ENCODE measurements at places on chromosomes 2 and 18.

DNA sequence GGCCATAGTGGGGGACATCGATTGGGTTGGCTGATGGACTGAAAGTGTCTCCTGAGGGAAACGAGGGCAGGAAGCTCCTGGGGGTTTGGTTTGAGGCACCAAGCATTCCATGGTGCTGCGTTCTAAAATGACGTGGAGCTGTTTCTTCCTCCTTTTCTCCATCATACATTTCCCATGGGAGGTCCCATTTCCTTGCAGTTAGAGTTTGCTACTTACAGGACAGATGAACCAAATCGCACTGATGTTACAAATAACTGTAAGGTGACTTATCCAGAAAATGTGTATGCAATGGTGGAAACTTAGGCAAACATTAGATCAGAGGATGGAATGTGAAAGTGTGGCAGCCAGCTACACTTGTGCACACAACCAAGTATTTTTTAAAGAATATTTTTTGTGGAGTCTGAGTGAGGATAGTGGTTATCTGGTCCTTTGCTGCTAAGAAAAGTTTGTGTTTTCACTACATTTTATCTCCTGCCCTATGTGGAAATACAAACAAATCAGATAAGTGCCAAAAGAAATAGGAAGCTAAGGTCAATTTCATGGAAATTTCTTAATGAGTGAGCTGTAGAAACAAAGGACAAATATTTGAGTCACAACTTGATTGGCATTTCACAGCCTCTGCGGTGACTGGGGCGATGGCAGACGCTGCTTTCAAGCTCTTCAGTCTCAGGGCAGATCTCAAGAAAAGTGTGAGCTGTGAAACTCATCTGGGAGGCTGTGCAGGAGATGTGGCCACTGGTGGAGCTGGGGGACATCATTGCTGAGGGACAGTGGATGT, 256.2 kb downstream of the TSN start:
- DNase-seq, result no peak

GRCh38 chr2:100673115-100673514, 110.3 kb downstream of the PDCL3 start:
- DNase-seq, result no peak

- peak; percentile 88 for DNase-seq
These were observed 172.6 kb downstream of the TCF4 start for GRCh38 chr18:55415258-55415871.

DNA sequence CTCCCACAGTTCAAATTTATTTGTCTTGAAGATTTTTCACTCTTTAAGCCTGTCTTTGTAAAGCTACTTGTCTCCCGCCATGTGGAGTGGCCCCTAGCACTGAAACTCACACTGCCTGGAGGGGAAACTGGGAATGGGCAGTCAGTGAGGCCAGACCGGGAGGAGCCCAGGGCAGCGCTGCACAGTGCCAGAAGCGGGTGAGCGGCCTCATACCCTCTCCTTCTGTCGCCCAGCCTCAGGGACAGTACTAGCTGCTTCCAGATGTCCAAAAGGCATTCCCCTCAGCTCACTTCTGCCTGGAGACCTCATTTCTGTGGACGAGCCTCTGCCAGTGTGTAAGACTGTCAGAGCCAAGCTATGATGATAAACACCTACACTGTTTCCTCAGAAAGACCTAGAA, 79.9 kb downstream of the SEPTIN10 start:
- no peak for DNase-seq

- DNase-seq, result no peak
These were observed 40.5 kb downstream of the CAVIN2 start for GRCh38 chr2:191806396-191806795.

DNA sequence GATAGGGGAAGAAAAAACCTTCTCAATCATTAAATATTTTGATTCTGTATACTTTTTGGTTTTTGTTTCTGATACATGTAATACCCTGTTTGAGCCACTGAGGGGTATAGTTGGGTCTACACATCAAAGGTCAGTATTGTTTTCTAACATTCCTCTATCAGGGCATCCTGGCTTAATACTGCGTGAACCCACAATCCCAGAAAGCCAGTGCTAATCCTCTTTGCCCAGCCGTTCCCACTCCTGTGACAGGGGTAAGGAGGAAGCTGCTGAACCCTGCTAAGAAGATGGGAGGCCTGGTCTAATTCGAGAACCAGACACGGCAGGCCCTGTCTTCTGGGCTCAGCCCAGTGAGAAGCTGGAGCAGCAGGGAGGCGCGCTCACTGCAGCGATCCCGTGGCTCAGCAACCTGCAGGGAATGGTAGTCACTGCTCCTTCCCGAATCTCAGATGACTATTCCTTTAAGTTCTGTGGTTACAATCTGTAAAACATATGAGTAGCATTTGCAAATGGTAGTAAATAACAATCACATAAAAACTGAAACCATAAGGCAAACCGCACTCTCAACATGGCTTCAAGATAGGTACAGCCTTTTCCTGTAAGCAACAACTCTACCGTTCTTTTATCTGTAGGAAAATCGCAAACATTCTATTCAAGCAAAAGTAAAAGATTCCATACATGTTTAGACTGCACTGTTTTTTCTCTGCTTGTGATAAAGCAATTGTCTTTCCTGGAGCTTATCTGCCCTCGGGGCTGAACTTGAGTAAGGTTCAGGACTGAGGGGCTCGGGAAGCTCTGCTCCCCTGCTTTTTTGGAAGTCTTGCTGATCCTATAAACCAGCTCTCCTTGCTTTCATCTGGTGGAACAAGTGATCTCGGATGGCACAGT, 87.0 kb downstream of the EPB41L3 start:
- DNase-seq, result no peak

DNA sequence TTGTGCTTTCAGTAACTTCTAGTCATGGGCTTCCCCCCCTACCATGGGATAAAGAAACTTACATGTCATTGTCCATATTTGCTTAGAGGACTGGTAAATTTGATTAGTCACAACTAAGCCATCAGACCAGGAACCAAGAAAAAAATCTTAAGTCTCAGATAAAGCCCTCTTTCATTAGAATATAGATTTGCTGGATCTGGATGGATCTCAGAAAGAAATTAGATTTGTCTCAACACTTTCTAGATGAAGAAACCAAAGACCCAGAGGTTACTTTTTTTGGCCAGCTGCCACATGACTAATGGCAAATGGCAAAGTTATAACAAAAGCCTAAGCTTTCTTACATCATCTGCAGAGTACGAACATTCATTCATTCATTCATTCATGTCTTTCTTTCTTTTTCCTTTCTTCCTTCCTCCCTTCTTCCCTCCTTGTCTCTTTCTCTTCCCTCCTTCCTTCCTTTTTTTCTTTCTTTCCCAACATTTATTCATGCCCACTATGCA, 60.2 kb downstream of the CDCA7 start:
- no peak for DNase-seq

- no peak for DNase-seq
These were observed 134.5 kb downstream of the LRRTM1 start for GRCh38 chr2:80169811-80170594.

GRCh38 chr18:46204143-46204542, 100.0 kb downstream of the HAUS1 start:
- no peak for DNase-seq

- DNase-seq, result no peak
These were observed 35.8 kb downstream of the SH3RF3 start for GRCh38 chr2:109164739-109165221.

DNA sequence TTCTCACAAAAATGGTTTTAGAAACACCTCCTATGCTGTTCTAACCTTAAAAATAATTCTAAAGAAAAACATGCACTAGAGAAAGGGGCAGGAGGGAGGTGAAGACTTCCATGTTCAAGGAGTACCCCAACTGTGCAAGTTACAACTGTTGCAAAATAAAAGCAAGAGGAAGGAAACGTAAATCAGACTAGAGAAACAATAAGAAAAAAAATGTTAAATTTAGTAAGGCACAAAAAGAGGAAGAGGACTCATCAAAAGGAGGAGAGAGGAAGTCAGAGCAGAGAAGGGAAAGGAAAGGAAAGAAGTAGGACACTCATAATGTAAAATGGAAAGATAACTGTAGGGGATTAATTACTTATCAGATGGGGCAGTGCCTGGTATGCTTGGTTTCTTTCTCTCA, 34.1 kb downstream of the RAPH1 start:
- no peak for DNase-seq

GRCh38 chr2:178844269-178844668, 37.0 kb upstream of the TTN start:
- DNase-seq, result no peak

GRCh38 chr2:150555611-150556356, 68.3 kb upstream of the RND3 start:
- DNase-seq, result no peak

DNA sequence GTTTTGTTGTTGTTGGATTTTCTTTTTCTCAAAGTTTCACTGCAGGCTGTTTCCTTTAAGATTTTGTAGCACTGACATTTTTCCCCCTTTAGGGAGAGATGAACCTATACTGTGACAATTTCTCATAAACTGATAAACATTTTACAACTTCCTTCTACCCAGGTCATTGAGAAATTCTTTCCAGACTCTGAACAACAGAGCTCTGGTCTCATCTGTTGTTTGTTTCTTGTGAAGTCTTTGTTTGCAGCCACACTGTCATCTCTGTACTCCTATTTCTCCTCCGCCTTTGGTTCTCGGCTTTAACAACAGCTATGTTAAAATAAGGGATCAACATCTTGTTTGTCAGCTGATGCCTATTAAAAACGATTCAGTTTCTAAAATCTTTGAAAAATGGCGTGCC, 167.6 kb downstream of the VWC2L start:
- DNase-seq, result no peak

GRCh38 chr2:173086518-173087213, 11.0 kb downstream of the MAP3K20 start:
- no peak for DNase-seq

DNA sequence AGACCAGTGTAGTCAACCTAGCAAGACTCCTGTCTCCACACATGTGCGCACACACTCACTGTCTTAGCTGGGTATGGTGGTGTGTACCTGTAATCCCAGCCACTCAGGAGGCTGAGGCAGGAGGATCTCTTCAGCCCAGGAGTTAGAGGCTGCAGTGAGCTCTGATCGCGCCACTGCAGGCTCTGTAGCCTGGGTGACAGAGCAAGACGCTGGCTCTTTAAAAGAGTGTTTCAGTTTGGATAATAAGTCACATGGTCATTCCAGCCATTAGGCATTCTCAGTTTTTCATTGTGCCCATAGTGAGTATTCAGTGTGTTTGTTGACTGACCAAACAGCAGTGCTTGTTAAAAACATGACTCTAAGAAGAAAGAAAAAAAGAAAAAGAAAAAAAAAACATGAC, 31.0 kb downstream of the RAB10 start:
- DNase-seq, result no peak

GRCh38 chr2:65662654-65663432, 230.4 kb upstream of the SPRED2 start:
- DNase-seq, result no peak

- no peak for DNase-seq
These were observed 464.9 kb downstream of the EIPR1 start for GRCh38 chr2:2912731-2913130.

DNA sequence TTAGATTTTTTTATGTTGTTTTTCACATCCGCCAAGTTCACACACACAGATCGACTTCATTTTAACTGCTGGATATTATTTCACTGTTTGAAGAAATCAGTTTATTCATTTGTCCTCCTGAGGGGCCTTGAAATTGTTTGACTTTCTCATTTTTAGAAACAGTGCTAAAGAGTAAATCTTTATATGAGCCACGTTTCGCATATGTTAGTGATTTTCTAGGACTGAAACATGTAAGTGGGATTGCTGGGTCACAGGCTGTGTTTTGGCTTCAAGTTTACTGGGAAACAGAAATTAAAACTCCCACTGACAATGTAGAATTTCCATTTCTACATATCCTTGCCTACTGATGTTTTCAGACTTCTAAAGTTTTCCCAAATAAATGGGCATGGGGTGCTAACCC, 363.8 kb downstream of the NCKAP5 start:
- DNase-seq, result no peak

GRCh38 chr2:50591642-50592041, 440.3 kb downstream of the NRXN1 start:
- peak; percentile 14 for DNase-seq

DNA sequence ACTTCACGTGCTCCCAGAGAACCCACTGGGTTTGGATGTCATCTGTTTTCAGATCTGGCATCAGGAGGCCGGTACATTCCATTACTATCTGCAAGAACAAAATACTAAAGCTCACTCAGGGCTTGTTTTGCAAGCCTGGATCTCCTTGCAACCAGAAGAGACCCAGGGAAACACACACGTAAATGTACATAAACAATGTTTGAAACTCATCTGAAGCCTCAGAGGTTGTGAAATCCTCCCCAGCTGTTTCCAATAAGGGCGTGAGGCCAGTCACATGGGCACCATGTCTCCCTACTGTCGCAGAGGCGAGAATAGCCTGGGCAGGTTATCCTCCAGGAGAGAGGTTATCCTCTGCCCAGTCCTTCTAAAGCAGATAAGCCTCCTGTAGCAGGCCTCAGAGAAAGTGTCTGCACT, 186.9 kb downstream of the GFPT1 start:
- peak; percentile 77 for DNase-seq

DNA sequence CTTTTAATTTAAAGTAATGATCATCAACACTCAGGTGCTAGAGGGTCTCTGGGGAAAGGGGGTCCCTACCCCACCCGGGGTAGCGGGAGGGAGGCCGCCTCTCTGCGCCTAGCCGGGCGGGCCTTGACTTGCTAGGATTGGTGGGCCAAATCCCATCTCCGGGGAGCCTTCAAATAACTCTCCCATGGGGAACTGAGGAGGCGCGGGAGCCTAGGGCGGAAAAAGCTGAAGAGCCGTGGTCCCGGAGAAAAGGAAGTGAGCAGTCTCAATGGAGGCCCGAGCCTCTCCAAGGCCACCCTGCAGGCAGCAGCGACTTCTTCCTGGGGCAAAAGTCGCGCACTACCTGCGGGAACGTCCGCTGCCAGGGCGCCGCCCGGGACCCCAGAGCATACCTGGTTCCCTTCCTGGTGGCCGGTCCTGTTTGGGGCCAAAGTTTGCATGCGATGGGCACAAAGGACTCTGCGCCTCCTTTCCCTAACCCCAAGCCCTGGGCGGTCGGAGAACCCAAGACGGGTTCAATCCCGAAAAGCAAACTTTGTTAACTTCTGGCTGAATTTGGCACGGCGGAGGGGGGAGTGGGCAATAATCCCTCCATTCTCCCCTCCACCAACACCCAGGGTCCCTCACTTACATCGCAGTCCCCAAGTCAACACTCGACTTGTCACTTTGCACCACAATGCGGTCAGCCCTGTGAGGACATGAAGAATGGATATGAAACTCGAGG, 13.6 kb downstream of the EN1 start:
- no peak for DNase-seq

DNA sequence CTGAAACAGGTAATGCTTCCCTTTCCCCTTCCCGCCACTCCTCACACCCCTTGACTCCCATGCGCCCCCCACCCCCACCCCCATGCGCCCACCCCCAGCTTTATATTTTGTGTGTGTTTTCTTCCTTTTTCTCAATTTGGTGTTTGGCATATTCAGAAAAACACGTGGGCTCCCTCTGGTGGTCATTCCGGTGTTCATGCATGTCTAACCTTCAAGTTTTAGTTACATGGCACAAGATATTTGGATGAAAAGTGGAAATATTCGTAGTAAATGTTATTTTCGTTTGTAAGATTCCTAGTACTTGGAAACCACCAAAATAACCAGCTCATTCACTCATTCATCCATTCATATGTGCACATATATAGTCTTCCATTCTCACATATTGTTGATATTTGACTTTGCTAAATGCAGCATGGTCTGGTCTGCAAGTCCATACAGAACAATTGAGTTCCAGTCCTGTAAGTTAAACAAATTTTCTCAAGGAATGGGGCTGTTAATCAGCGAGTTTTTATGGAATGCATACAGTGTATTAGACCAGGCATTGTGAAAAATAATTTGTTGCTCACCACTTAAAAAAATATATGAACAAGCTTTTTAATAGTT, 143.6 kb upstream of the MAP3K20 start:
- DNase-seq, result peak; percentile 72

GRCh38 chr2:168655207-168655606, 147.2 kb upstream of the NOSTRIN start:
- no peak for DNase-seq

GRCh38 chr2:222033541-222033940, 265.3 kb downstream of the PAX3 start:
- no peak for DNase-seq
